WTC11 (cell line): ENCODE measurements at places on chromosomes 3 and 15. TPM values are rescaled to one million over a fixed set of nuclear protein-coding genes. Genes with fewer than 3 reads are reported as not detected.

The C15orf62 gene
- 0.46 to 0.92 TPM (median 0.72 TPM) in 3 replicates for total RNA-seq

The IL17RD gene
- 59.1 to 72.9 TPM (median 66.0 TPM) in 3 replicates for total RNA-seq

The TTLL13 gene
- 0.18 to 0.76 TPM (median 0.48 TPM) in 3 replicates for total RNA-seq

The OTOL1 gene
- total RNA-seq = not detected in 3 replicates

The TMF1 gene
- 18.8 to 23.9 TPM (median 20.6 TPM) in 3 replicates for total RNA-seq

The GNB5 gene
- total RNA-seq = 37.0 to 48.2 TPM (median 41.4 TPM) in 3 replicates

The TRPM1 gene
- 0.32 to 1.2 TPM (median 0.77 TPM) in 3 replicates for total RNA-seq

The SLCO3A1 gene
- 6.8 to 9.8 TPM (median 9.1 TPM) in 3 replicates for total RNA-seq

DNA sequence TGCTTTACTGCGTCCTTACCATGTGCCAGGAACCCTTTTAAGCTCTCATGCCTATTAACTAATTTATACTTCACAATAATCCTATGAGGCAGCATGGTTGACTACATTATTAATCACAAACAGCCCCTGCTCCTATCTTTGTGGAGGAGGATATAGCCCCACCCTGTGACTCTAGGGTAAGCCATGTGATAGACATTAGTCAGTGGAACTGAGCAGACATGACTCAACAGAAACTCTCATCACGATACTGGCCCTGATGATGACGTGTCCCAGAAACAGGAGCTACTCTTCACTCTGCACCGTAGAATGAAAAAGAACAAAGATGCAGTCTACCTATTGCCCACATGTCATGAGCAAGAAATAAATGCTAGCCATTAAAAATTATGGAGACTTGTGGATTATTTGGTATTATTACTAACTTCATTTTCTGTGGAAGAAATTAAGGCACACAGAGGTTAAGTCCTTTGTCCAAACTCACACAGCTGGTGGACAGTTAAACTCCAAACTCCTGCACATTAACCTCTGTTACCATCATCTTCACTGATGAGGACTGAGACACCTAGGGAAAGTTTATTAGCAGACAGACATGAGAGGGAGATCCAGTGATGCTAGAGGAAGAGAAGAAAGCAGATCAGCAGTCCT lies 51.2 kb downstream of the CFAP20DC start:
- no peak for DNase-seq
- no peak overlapping the region for H3K27ac ChIP-seq
- no peaks in the 10 kb centered on the region for H3K36me3 ChIP-seq
- H3K27me3 ChIP-seq = no peaks in the 10 kb centered on the region

- H3K4me1 ChIP-seq = peaks cover 81% of the 10 kb centered on the region
- peaks cover 64% of the 10 kb centered on the region for H3K36me3 ChIP-seq
- no peak overlapping the region for H3K27ac ChIP-seq
- peak overlapping the region; percentile 90 for H3K4me3 ChIP-seq
These were observed 7.3 kb downstream of the TPM1 start for GRCh38 chr15:63049783-63050371.

- DNase-seq = no peak
- H3K27me3 ChIP-seq = peaks cover 55% of the 10 kb centered on the region
- peaks cover 16% of the 10 kb centered on the region for H3K36me3 ChIP-seq
- no peak overlapping the region for H3K4me3 ChIP-seq
- peaks cover 19% of the 10 kb centered on the region for H3K4me1 ChIP-seq
- no peak overlapping the region for H3K27ac ChIP-seq
These were observed 556.0 kb downstream of the OTOL1 start for GRCh38 chr3:162052636-162053035.

- H3K36me3 ChIP-seq = peaks cover 19% of the 10 kb centered on the region
- H3K4me1 ChIP-seq = no peaks in the 10 kb centered on the region
- no peak overlapping the region for H3K27ac ChIP-seq
- H3K4me3 ChIP-seq = no peak overlapping the region
- no peak for DNase-seq
These were observed 16.8 kb upstream of the SLC41A3 start for GRCh38 chr3:126100634-126101301.

DNA sequence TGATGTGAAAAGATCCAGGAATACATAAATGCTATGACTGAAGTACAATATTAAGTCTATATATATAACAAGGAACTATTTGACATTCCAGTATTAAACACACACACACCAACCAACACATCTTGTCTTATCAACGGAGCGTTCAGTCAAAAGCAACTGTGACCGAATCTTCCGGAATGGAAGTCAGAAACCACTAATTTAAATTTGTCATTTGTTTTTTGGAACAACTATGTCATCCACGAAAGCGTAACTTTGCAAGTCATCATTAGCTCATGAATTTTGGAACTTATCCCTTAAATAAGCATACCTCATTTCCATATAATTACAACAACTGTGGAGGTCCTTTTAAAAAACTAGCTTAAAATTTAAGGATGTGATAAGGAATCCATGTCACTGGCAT lies 5.0 kb downstream of the ZNF385D start:
- H3K27me3 ChIP-seq = peaks cover 5% of the 10 kb centered on the region
- H3K4me3 ChIP-seq = no peak overlapping the region
- peaks cover 12% of the 10 kb centered on the region for H3K36me3 ChIP-seq
- no peak overlapping the region for H3K27ac ChIP-seq
- no peak for DNase-seq

DNA sequence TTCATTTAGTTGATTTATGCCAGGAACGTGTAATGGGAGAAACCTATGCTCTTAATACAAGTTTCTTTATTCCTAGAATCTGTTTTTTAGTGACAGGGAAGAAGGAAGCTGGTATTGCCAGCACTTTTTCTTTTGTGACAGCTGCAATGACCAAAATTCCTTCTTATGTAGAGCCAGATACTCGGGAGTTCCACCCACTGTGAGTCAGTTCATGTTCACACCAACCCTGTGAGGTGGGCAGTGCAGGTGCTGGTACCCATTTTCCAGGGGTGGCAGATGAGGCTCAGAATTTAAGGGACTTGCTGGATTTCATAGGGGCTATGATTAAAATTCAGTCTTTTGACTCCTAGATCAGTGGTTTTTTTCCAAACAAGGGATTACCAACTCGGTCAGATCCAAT lies 34.7 kb downstream of the OXNAD1 start:
- no peak for DNase-seq
- no peak overlapping the region for H3K4me3 ChIP-seq
- H3K27ac ChIP-seq = no peak overlapping the region
- peaks cover 55% of the 10 kb centered on the region for H3K36me3 ChIP-seq

DNA sequence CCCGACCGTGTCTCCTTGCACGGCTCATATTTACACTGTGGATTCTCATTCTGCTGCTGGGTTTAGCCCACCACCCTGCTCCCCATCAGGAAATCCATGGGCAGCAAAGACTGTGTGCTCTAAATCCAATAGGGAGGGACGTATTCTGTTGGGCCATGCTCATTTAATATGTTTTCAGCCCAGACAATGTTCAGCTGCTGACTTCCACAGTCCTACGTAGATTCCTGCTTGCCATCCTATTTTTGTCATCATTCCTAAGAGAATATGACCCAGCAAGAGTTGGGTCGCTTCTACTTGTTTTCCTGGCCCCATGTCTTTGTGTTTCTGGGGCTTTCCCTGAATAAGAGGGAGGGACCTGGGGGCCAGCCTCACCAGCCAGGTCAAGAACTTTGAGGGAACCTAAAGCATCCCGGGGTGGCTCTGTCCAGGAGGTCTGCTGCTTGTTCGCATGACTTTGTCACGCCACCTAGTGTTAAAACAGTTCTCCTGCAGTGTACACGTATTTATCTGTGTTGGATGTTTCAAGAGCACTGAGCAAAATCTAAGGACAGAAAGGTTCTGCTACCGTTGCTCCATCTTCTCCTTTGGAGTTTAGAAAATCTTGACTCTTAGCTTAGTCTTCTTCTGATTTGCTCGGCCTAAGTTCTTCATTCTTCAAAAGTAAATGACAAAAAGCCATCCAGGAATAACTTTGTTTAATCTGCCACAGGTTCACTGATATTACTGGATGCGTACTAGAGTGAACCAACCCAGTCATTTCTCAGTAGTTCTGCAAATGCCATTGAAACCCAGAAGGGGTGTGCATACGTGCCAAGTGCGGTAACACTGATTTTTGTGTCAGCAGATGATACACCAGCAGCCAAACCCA lies 79.8 kb upstream of the NR2E3 start:
- DNase-seq = peak; percentile 40
- H3K27me3 ChIP-seq = no peaks in the 10 kb centered on the region
- no peaks in the 10 kb centered on the region for H3K4me1 ChIP-seq
- H3K36me3 ChIP-seq = no peaks in the 10 kb centered on the region
- no peak overlapping the region for H3K27ac ChIP-seq

DNA sequence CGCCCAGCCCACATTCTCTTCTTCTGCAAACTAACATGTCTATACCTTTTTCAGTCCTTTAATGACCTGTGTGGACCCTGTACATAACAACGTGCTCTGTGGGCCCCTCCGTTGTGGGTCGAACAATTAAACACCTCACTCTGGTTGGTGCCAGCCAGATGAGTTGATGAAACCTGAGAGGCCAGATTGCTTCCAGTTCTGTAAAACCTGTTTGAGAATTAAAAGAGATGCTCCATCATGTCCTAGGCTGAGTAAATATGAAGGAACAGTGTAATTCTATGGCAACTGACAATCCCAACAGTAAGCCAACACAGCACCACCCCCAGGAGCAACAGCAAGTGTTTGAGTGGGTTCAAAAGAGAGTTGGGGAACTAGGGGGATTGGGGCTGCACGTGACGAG lies 5.7 kb upstream of the THBS1 start:
- H3K27me3 ChIP-seq = peaks cover 16% of the 10 kb centered on the region
- DNase-seq = no peak
- H3K27ac ChIP-seq = no peak overlapping the region
- H3K4me1 ChIP-seq = peaks cover 15% of the 10 kb centered on the region
- H3K4me3 ChIP-seq = no peak overlapping the region

- H3K27me3 ChIP-seq = peaks cover 50% of the 10 kb centered on the region
- H3K36me3 ChIP-seq = peaks cover 8% of the 10 kb centered on the region
- H3K4me1 ChIP-seq = peaks cover 6% of the 10 kb centered on the region
- H3K27ac ChIP-seq = no peak overlapping the region
- peak overlapping the region; percentile 67 for H3K4me3 ChIP-seq
These were observed 155.7 kb downstream of the KLF13 start for GRCh38 chr15:31482122-31482922.

DNA sequence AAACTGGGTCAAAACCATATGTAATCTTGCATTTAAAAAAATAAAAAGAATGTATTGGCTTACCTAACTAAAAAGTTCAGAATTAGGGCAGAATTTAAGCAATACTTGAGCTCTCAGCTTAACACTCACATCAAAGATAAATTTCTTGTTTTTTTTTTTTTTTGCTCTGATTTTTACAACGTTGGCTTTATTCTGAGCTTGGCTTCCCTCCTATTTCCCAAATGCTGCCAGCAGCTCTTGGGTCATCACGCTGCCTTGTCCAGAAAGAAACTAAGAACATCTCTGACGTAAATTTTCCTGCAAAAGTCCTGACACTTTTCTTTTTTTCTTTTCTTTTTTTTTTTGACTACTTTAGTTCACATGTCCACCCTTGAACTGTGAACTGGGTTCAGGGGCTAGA lies 150.6 kb upstream of the TGFBR2 start:
- no peak overlapping the region for H3K27ac ChIP-seq
- H3K4me1 ChIP-seq = peaks cover 21% of the 10 kb centered on the region
- DNase-seq = no peak
- H3K4me3 ChIP-seq = no peak overlapping the region
- no peaks in the 10 kb centered on the region for H3K27me3 ChIP-seq

DNA sequence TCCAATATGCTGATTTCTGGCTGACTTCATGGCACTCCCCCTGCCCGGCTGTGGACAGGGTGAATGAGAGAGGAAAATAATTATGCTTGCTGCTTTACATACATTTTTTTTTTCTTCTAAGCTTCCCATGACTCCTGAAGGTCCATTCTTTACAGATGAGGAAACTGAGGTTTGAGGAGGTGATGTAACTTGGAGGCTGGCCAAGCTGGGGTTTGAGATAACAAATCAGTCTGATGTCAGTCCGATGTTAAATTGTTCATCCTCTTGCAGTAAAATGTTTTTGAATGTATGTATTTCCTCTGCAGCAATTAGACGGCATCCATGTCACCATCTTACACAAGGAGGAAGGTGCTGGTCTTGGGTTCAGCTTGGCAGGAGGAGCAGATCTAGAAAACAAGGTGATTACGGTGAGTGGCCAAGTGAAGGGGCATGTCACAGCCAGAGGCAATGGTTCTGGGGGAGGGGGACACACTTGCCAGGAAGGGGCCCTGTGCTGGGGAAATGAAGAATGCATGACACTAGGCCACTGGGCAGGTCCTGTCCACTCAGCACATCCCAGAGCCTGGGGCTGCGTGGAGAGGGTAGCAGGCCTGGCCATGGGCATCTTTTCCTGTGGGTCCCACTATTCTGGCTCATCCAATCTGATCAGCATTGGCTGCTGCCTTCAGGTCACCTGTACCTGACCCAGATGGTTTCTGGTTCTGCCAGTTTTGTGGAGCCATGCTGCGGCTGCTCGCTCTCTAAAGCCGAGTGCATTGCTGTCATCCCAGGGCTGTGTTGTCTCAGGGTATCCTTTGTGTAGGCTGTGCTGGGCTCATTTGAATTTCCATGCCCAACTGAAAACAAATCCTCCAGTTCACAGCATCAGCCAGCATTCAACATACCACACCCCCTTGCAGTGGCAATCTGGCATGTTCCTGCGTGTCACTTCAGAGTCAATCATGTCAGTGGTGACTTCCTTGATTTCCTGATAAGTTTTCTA lies 20.4 kb downstream of the STARD5 start:
- no peaks in the 10 kb centered on the region for H3K27me3 ChIP-seq
- H3K4me3 ChIP-seq = no peak overlapping the region

DNA sequence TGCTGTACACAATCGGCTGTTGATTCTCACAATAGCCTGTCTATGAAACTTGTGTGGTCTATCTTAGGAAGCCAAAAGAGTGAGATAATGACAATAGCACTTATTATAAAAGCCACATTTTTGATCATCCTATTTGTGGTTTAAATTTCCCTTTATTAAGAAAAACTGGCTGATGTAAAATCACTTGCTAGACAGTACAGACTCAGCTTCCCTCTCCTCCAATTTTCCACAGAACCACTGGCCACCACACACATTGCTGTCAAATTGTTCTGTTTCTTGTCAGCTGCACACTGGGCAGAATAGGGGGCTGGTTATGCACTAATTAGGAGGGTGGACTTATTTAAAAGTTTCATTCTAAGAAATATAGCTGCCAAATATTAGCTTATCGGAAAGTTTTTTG lies 425.9 kb downstream of the EPHA3 start:
- no peaks in the 10 kb centered on the region for H3K27me3 ChIP-seq
- no peak for DNase-seq
- peaks cover under 1% of the 10 kb centered on the region; the same call in 1 of the 2 replicates for H3K36me3 ChIP-seq
- H3K4me1 ChIP-seq = peaks cover 17% of the 10 kb centered on the region
- no peak overlapping the region for H3K27ac ChIP-seq

DNA sequence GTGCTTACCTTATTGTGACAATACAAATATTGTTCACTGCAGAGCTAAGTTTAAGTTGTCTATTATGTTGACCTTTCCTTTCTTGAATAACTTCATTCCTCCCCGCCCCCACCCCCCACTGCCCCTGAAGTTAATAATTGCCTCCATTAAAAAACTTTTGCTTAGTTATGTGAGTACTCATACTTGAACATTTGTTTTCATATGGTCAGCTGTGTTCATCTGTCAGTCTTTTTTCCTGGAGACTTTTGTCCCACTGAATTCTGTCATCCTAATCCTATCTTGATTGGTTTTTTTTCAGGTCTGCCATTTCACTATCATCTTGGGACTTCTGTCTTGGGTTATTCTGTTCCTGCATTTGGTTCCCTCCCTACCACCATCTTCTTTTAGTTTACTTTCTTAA lies 8.5 kb downstream of the SLC25A36 start:
- no peak overlapping the region; the same call in 1 of the 2 replicates for H3K27ac ChIP-seq
- no peak overlapping the region for H3K4me3 ChIP-seq
- DNase-seq = no peak

- no peak overlapping the region for H3K4me3 ChIP-seq
- DNase-seq = no peak
- no peak overlapping the region for H3K27ac ChIP-seq
- no peaks in the 10 kb centered on the region for H3K36me3 ChIP-seq
These were observed 19.8 kb downstream of the IGDCC4 start for GRCh38 chr15:65402961-65403360.
